Stimulated activated naive CD4-positive, alpha-beta T cell treated with Interleukin-2 at 50 U/mL for 16 hours (primary cell): ENCODE measurements at places on chromosomes 1 and 21.

DNA sequence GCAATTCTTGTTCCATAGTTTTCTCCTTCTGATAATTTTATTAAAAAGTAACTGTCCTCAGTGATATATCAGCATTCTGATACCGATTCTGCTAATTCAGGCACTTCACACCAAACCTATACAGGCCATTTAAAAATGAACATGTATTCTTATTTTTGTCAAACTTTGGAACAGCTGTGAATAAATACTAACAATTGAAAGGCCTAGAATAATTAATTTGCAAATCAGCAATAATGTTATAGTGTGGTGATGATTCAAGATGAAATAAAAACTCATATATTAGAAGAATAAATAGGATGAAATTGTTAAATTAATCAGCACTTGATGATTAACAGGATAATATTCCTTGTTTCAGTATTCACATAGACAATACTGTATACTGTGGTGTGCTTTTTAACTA is 9.9 kb downstream of the CDKN2C start:
- no peak for DNase-seq

GRCh38 chr1:3749512-3749911 is 2.7 kb upstream of the CCDC27 start:
- DNase-seq, result no peak

- peak; percentile 47 for DNase-seq
Measured at GRCh38 chr1:116574581-116575291, 3.9 kb upstream of the CD58 start.

- no peak for DNase-seq
Measured at GRCh38 chr21:45004481-45005247, 64.8 kb downstream of the SLX9 start.

DNA sequence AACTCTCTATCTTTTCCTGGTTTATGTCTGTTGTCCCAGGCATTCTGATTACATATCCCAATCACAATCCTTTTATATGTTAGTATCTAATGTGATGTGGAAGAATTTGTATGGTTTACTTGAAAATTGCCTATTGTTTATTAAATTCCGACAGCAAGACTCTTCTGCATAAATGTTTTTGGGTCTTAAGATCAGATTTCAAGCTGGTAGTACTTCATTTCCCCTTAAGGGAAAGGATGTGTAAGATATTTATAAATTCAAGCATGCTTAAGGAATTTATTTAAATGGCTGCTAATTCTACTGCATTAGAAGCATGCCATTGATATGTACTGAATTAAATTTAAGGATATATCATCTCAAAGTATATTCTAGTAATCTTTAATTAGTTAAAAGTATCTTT is 20.4 kb upstream of the GPR88 start:
- no peak for DNase-seq

DNA sequence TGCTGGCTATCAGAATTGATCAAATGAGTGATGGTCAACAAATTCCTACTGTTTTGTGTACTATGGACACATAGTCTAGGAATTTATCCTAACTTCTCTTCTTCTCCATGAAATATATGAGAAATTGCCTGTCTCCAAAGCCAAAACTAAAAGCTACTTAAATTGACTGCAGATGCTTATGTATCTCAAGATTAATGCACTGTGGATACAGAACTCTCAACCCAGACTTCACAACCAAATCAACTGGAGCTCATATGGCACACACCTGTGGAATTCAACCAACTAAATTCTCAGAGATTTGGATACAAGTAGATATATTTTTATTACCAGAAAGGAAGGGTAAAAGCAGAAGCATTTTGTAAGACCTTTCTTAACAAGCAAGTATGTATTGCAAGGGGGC is 566.1 kb downstream of the LTN1 start:
- DNase-seq, result no peak

DNA sequence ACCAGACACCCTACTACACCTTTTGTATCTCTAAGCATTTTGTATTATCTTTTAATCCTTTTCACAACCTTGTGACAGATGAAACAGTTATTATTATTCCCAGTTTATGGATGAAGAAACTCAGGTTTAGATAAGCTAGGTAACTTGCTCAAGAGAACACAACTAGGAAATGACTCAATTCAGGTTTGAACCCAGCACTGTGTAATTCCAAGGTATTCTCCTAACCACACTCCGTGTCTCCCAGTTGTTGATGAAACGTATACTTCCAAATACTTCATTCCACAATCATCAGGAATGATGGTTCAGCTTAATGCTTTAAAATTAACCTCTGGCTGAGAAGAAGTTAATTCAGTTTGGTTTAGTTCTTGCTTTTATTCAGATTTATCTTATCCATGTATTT is 51.7 kb upstream of the MRPS6 start:
- no peak for DNase-seq

- DNase-seq, result no peak
Measured at GRCh38 chr1:118008011-118008410, 78.5 kb downstream of the WDR3 start.

GRCh38 chr1:197197430-197197997 is 51.0 kb upstream of the ASPM start:
- no peak for DNase-seq

- DNase-seq, result no peak
Measured at GRCh38 chr1:201648907-201649721, 110.2 kb downstream of the NAV1 start.

- no peak for DNase-seq
Measured at GRCh38 chr1:175494950-175495349, 248.4 kb downstream of the TNR start.

- DNase-seq, result no peak
Measured at GRCh38 chr1:178921499-178921898, 50.6 kb upstream of the ANGPTL1 start.

- no peak for DNase-seq
Measured at GRCh38 chr21:16514316-16514715, 784.5 kb downstream of the USP25 start.

- no peak for DNase-seq
Measured at GRCh38 chr1:3814065-3814464, 17.8 kb upstream of the LRRC47 start.

- DNase-seq, result no peak
Measured at GRCh38 chr1:222046684-222047263, 304.9 kb upstream of the DUSP10 start.

GRCh38 chr1:33191731-33192275 is 10.0 kb upstream of the TRIM62 start:
- no peak for DNase-seq

DNA sequence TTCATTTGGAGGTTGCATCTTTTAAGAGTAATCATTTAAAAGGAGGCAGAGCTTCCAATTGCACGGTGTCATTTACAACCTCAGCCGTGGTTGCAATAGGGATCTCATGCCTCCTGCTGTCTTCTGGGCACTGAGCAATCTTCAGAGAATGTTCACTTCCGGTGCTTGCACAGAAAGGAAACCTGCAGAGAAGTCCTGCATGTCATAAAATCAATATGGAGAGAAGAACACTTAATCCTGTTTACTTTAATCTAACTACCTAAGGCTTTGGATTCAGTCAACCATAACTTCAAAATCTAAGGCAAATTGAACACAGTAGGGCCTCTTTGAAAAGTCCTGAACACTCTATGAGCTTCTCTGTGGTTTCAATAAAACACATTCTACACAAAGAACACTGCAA is 11.3 kb upstream of the MAP10 start:
- DNase-seq, result no peak

DNA sequence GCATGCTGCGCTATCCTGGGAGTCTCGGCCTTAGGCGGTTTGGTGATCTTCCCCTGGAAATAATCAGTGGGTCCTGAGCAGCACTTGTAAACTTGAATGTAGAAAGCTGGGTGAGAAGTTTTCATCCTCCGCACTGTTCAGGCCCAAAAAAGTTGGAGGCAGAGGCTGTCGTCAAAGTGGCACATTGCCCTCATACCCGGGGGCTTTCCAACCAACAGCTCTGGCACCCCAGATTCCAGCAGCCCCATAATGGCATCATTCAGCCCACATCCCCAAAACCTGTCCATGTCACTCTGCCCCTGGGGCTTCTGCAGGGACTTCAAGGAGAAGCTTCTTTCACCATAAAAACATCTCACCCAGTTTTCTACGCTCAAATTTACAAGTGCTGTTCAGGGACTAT is 59.3 kb downstream of the TOR1AIP2 start:
- no peak for DNase-seq

DNA sequence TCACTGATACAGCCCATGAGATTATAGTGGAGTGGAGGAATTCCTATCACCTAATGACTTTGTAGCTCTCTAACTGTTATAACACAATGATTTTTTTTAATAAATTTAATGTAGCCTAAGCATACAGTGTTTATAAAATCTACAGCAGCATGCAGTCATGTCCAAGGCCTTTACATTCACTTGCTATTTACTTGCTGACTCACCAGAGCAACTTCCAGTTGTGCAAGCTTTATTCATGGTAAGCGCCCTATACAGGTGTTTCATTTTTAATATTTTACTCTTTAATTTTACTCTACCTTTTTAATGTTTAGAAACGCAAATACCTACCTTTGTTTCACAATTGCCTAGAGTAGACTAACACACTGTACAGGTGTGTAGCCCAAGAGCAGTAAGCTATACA is 1652.2 kb downstream of the BRINP3 start:
- no peak for DNase-seq

DNA sequence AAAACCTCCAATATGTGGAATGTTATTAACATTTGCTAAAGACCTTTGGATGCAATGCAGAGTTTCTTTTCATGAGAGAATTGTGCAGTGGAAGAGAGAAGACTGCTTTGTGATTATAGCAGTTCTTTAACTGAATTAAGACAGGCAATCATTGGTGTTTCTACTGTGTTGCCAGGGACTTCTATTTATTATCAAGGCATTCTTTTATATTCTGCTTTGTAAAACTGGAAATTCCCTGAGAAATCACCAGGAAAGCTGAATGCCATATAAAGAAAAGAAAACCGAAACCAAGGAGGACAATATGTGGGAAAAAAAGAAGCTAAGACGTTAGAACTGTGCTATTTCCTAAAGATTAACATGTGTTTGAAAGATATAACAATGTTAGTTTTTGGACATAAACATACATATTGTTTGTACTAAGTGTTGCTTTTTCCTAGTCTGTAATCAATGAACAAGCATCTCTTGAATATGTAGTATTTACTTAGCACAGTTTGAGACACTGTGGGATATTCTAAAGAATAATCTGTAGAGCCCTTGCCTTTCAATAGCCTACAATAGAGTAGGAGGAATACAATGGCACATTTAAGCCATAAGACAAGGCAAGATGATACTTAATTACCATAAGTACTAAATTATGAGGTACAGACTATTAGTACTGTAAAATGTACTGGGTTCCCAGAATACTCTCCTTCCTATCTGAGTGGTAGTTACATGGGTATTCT is 47.1 kb downstream of the EXTL2 start:
- no peak for DNase-seq

DNA sequence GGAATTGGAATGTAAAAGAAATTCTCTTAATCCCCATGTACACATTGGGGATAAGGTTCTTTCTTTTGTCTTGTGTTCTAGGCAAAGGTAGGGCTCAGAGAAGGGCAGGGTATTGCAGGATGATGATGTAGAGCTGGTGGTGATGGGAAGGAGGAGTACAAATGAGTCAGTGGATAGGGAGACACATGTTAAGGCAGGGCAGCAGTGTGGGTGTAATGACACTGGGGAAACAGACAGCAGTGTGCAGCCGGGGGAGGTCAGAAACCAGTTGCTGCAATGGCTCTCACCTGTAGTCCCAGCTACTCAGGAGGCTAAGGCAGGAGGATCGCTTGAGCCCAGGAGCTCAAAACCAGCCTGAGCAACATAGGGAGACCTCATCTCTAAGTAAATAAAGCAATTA is 5.1 kb downstream of the NLRP3 start:
- DNase-seq, result no peak

DNA sequence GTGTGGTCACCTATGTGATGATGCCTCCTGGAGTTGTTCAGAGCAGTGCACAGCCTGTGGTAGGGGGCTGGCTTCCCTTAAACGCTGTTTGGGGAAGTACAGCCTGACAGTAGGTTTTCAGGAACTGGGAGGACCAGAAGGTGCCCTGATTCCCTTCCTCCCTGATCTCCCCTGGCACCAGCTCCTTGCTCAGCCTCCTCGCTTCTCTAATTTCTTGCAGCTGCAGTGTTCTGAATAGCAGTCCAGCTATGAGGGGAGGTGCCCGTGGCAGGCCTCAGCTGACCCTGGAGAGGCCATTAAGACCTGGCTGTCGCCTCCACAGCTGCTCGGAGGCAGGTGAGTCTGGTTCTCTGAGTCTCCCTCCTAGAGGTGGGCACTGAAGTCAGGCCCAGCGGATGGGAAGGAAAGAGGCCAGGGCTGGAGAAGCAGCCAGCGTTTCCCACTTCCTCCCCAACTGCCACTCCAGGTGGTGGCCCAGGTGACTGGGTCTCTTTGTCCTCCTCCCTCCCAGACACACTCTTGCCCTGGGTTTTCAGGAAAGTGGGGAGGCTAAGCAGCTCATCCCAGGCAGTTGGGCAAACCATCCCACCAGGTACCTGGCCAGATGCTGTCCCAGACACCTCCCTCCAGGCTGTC is 52.0 kb upstream of the RPL11 start:
- DNase-seq, result no peak

DNA sequence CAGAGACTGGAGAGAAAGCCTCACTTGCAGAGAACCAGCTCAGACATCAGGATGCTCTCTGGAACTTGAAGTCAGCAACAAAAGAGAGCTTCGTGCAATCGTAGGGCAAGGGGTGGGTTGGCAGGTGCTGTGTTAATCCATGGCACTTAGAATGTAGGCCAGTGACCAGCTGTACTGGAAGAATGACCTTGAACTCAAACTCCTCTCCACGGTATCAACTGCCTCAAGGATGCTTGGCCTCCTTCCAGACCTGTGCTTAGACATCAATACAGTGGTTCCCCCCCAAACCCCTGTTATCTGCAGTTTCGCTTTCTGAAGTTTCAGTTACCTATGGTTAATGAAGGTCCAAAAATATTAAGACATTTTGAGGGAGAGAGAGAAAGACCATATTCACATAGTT is 6.5 kb downstream of the KANK4 start:
- DNase-seq, result no peak

DNA sequence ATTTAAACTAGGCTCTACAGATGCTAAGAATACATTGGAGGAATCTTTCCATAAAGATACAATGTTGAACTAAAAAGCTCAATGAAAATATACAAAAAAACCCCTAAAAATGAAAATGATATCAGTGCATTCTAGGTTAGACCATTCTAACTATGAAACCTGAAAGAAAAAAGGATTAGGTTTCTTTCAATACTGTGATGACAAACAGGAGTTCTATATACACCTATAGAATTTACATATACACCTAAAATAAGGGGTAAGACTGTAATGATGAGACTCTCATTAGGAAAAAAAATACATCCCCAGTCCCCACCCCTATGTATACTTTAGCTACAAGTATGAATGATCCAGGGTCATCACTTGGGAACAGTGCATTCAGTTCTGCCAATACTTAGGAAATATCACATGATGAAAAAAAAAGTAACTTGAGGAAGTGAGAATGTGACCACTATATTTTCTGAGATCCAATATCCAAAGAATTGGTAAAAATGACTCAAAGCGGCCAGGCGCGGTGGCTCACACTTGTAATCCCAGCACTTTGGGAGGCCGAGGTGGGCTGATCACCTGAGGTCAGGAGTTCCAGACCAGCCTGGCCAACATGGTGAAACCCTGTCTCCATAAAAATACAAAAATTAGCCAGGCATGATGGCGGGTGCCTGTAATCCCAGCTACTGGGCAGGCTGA is 26.3 kb downstream of the SELENOF start:
- no peak for DNase-seq

GRCh38 chr1:192272732-192273131 is 44.1 kb upstream of the RGS21 start:
- DNase-seq, result no peak

GRCh38 chr21:34034369-34035014 is 38.9 kb upstream of the MRPS6 start:
- no peak for DNase-seq
